ENCODE measurements at places on chromosomes 5 and 9.

DNA sequence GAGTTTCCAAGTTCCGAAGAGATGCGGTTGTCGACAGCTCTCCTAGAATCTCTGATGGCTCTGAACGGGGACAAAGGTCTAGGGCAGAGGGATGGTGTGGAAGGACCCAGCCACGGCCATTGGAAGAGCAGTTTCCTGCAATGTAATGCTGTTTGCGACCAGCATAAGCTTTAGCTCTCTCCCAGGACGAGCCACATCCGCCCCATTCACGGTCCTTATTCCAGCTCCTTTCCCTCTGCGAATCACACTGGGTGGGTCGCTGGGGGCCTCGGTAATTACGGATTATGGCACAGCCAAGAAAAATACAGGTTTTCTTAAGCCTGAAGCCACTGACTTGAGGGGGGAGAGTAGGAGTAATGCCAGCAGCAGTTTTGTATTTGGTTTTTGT lies 22.7 kb downstream of the ANXA2R start:
- peak; percentile 37 for DNase-seq

DNA sequence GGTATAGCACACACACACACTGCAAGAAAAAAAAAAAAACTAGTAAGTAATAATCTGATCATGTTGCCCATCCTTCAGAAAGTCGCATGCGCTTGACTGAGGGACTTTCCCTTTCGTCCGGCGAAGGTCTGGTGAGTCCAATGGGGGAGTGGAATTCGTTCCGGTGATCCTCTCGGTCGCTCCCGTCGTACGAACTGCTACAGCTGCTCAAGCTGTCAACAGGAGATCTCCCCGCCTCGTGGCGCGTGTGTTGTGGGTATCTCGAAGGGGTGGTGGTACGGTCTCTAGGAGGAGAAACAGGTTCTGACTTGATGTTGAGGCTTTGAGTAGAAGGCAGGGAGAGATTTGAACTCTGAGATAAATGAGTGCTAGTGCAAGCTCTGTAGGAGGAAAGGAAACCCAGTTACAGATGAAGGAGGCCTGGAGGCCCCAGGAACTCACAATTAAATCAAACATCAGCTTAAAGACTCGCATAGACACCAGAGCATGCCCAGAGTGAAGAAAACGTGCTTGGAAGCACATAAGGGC lies 160.4 kb downstream of the MEF2C start:
- no peak for DNase-seq

- no peak for DNase-seq
Observed at GRCh38 chr5:123659495-123659894, 147.5 kb downstream of the CSNK1G3 start.

- DNase-seq = peak; percentile 27
Observed at GRCh38 chr9:129458663-129459546, 162.0 kb downstream of the C9orf50 start.

DNA sequence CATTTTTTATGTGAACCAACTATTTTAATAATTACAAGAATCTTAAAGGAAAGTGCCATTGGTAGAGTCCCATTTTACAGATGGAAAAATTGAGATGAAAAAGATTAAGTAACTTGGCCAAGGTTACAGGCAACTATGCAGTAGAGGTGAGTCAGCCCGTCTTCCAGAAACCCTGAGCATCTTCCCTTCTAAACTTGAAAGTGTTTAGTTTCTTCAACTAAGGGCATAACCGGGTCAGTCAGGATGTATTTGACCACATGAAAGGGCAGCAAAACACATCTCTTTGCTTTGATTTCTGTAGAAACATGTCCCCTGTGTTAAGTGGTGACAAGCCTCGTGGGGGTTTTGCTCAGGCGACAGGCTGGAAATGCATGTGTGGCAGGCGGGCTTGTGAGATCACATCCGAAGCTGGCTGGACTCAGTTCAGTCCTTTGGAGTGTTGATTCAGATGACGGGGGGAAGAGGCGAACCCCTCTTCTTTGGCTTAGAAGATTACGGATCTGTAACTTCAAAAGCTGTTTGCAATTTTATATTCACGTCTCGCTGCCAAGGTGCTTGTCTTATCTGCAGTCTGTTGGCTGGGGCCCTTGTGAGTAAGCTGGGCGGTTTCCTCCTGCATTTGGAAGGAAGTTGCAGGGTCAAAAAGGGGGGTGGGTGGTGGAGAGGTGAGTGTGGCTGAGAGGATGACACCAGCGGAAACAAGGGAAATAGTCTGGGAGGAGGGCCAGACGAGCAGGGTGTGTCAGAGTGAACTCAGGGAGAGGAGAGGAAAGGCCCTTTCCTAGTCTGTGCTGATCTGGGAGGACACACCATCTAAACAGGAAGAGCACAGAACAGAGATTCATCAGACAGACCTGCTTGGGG lies 78.9 kb upstream of the RPS23 start:
- DNase-seq = peak; percentile 70

DNA sequence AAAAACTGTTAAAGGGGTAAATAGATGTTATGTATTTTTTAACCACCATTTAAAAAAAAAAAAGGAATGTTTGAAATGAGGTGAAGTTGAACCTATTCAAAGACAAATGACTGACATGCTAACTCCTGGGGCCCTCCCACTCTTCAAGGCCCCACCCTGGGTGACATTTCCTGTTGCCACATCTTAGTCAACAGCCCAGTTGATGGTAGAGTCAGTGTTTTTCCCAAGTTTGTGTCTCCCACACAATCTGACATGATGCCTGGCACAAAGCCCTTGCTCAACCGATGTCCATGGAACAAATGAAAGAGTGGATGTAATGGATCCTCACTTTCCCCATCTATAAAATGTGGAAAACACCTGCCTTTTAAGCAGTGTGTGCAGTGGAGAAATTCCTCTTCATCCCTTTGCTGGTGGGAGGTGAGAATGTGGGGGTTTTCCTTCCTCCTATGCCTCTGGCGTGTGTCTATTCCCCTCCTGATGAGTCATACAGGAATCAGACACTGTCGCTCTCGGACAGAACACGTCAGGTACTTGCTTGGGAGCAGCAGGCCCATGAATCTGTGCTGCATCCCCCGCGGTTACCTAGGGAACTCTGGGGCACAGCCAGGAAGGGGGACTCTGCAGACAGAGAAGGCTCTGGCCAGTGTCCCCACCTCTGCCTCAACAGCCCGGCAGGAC lies 13.7 kb upstream of the ADRA1B start:
- no peak for DNase-seq

DNA sequence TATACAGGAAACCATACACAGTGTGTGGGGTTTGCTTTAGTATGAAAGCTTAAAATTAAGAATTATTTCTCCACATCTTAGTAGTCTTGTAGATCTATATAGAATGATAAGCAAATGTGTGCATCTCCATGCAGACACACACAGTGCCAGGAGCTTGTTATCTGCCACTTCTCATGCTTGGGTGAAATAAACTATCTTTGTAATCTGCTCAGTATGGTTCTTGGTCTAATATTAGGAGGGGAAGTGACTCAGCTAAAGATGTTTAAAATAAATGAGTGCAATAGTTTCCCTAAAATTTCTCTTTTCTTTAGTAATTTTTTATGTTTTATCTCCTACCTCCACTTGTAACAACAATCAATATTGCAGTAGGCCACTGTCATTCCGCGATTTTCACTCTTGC lies 689.6 kb downstream of the TAF11L14 start:
- no peak for DNase-seq

DNA sequence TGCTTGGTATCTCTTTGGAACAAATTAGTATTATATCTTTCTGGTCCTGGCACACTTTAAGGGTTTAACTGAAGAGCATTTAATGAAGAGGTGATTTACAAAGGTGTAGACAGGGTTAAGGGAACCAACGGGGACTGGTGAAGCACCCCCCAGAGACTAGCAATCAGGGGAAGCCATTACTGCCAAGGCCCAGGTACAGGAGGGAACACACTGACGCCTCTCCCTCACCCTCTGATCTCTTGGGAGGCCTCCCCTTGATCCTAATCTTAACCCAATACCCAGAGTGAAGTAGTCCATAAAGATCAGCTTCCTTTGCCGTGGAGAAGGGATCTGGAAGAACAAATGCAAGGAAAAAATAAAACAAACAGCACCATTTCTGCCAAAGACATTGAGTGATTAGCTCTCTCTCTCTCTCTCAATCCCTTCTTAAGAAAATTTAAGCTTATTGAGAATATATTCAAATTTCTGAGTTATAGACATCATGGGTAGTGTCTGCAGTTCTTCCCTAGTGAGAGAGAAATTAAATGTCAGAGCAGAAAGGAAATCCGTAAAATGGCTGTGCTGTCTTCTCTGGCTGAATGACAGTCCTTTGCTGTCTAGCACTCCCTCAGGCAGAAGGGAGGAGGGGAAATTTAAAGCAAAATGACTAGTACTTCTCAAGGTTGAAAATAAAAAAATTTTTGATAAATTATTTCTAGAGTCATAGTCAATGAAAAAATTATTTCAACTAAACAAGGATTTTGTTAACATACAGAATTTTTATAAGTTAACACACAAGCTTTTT lies 20.0 kb downstream of the F2R start:
- DNase-seq = no peak

- peak; percentile 60 for DNase-seq
Observed at GRCh38 chr5:95846554-95847260, 24.2 kb upstream of the GLRX start.

GRCh38 chr5:17113174-17113958 lies 104.1 kb upstream of the BASP1 start:
- DNase-seq = no peak

DNA sequence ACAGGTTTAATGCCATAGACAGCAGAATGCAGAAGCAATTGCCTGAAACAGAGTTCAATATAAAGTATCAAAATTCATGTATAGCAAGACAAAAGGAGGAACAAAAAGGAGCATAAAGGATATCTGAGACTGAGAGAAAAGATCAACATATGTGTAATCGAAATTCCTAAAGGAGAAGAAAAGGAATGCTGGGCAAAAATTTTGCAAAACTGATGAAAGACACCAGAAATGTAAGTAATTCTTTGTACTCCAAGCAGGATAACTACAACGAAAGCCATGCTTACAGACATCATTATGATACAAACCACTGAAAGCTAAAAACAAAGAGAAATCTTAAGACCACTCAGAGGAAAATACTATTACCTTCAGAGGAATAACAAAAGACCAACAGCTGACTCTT lies 72.8 kb upstream of the MTAP start:
- DNase-seq = no peak

DNA sequence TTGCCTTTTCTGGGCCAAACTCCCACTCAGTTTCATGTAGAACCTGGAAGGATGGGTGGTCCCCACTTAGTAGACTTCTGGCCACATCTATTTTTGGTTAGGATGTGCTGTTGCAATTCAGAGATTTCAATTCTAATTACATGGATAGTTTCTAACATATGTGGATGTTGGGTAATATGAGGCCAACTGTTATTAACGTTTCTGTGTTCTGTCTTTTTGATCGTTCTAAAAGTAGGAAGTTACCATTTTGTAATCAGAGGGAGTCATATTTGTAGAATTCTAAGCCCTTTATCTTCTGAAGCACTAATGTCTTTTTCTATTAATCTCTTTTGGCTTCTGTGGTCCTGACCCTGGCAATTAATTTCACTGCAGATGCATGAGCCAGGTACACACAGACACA lies 141.6 kb upstream of the SPEF2 start:
- DNase-seq = no peak

DNA sequence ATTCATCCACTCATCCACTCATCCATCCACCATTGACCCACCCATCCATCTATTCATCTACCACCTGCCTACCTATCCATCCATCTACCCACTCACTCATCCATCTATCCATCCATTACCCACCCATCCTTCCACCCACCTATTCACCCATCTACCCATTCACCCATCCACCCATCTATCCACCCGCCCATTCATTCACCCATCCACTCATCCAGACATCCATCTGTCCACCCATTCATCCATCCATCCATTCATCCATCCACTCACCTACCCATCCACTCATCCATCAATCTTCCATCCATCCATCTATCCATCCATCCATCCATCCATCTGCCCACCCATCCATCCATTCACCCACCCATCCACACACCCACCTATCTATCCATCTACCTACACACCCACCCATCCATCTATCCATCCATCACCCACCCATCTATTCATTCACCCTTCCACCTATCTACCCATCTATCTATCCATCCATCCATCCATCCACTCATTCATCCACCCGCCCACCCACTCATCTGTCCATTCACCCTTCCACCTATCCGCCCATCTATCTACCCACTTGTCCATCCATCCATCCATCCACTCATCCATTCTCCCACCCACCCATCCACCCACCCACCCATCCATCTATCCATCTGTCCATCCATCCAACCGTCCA lies 23.2 kb downstream of the PSAT1 start:
- no peak for DNase-seq

GRCh38 chr9:96686638-96687335 lies 31.7 kb upstream of the PRXL2C start:
- DNase-seq = peak; percentile 75

- no peak for DNase-seq
Observed at GRCh38 chr5:103410172-103410571, 151.6 kb downstream of the MACIR start.

GRCh38 chr5:79568632-79569190 lies 43.5 kb upstream of the TENT2 start:
- DNase-seq = no peak

DNA sequence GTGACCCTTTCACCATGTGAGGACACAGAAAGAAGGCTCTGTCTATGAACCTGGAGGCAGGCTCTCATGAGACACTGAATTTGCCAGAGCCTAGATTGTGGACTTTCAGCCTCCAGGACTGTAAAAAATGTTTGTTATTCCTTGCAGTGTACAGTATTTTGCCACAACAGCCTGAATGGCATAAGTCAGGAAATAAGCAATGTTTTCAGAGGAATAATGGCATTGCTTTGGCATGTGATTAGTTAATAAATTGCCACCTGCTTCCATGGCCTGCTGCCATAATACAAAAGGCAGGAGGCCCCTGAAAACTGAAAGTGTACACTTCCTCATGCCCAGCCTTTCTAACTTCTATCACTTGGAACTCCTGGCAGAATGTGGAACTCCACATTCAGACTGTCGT lies 408.1 kb downstream of the GADD45G start:
- no peak for DNase-seq

DNA sequence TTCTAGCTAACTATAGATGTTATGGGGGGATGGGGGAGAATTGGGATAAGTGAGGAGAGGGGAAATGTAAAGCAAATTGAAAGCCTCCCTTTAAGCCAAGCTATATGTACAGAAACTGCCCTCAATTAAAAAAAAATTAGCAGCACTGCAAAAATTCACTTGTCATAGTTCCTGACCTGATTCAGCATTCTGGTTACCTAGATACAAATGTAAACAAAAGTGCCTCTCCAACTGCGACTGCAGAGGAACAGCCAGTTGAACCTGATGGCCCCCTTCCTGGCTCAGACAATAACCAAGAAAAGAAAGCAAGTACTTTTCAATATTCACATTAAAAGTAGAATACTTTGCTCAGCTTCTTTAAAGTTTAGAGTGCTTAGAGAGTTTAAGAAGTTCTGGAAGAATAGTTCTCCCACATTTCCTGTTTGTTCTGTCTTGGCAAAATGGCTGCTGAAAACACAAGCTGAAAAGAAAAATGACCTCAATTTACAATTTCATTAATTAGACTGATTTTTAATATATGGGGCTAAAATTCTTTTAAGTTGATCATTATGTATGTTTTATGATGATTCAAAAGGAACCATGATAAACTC lies 1.5 kb downstream of the FAM81B start:
- no peak for DNase-seq

- no peak for DNase-seq
Observed at GRCh38 chr5:160097991-160098390, 21.3 kb downstream of the PWWP2A start.

- DNase-seq = no peak
Observed at GRCh38 chr5:136458481-136458880, 93.1 kb upstream of the TRPC7 start.
